Smooth muscle cell of the brain vasculature (primary cell): ENCODE measurements at places on chromosomes 5 and 9.

GRCh38 chr9:91991721-91992341 is 41.8 kb upstream of the ROR2 start:
- no peak for DNase-seq

- no peak for DNase-seq
Observed at GRCh38 chr5:57332361-57332760, 150.2 kb downstream of the ACTBL2 start.

GRCh38 chr5:32092938-32093812 is 80.9 kb downstream of the GOLPH3 start:
- DNase-seq: peak; percentile 47

- DNase-seq: no peak
Observed at GRCh38 chr9:14881006-14881405, 29.2 kb downstream of the FREM1 start.

GRCh38 chr5:16234598-16234997 is 55.0 kb upstream of the MARCHF11 start:
- DNase-seq: no peak

DNA sequence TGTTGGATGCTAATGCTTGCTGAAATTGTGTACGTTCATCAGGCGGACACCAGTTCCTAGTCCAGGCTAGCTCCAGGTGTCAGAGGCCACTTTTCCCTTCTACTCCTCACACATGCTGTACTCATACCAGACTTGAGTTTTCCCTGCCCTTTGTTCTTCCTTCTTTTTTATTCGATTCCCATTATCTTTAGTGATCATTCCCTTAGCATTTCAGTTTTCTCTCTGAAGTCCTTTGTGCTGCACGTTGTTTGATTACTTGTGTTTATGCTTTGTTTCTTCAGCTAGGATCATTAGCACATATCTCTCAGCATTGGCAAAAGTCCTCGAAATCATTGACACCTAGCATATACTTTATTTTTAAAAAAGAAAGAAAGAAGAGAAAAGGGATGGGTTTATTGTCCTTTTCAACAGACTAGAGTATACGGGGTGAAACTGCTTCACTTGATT is 409 bp upstream of the COX7C start:
- DNase-seq: no peak

DNA sequence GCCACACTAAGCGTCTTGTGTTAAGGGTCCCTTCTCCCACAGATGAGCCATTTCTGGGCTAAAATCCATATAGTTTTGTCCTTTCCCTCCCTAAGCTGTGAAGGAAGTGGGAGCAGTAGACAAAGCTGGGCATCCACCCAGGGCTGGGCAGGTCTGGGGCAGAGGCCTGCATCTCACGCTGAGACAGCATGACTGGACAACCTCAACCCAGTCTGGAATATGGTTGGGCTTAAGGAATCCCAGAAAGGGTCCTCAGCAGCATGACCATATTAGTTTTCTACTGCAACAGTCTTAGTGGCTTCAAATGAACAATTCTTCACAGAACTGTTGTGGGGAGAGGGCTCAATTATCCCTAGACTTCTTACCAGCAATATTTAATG is 173.8 kb downstream of the AUH start:
- peak; percentile 77 for DNase-seq

GRCh38 chr5:150624334-150625163 is 15.9 kb upstream of the SYNPO start:
- no peak for DNase-seq

GRCh38 chr9:114469091-114469853 is 36.0 kb downstream of the WHRN start:
- no peak for DNase-seq

DNA sequence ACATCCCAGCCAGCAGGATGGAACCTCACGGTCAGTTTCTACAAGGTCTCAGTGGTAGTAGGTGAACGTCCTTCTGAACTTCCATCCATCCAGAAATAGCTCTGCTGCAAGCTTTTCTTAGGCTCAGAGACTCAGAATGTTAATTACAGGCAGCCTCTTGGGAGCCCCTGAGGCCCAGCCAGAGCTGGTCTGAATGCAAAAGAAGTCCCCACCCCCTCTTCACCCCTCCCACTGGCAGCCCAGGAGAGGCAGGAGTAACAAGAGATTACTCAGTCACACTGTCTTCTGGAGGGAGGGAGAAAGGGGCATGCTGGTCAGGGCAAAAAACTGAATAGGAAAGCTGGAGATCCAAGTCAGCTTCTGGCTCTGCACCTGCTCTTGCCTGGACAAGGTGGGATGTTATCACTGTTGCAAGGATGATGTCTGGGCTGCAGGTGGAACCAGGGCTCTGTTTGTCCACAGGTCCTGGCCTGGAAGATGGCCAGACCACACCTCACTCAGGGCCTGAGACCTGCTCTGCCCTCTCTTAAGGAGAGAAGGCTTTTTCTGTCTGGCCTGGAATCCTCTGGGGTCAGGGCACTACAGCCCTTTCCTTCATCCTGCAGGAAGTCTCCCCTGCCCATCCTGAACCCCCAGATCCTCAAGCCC is 9.1 kb downstream of the ENHO start:
- DNase-seq: no peak
